ENCODE measurements at places on chromosomes 1 and 21. TPM values are rescaled to one million over a fixed set of nuclear protein-coding genes. Genes with fewer than 3 reads are reported as not detected.
A peak's percentile ranks its signal among the peaks of the same experiment; 100 is the strongest.

- no peaks in the 10 kb centered on the region for H3K27me3 ChIP-seq
- H3K36me3 ChIP-seq = peaks cover 36% of the 10 kb centered on the region
- H3K4me3 ChIP-seq = peak overlapping the region; percentile 83
- DNase-seq = no peak
- peaks cover 5% of the 10 kb centered on the region for H3K4me1 ChIP-seq
These were observed 1.3 kb downstream of the RIT1 start for GRCh38 chr1:155909894-155910293.

- no peaks in the 10 kb centered on the region for H3K36me3 ChIP-seq
- DNase-seq = no peak
- no peak overlapping the region for H3K4me3 ChIP-seq
- H3K27ac ChIP-seq = no peak overlapping the region
These were observed 147.4 kb downstream of the OLFM3 start for GRCh38 chr1:101849356-101849755.

SYTL1 gene
- 5.4 TPM for total RNA-seq

OLFML2B gene
- 4.3 TPM for total RNA-seq

DNA sequence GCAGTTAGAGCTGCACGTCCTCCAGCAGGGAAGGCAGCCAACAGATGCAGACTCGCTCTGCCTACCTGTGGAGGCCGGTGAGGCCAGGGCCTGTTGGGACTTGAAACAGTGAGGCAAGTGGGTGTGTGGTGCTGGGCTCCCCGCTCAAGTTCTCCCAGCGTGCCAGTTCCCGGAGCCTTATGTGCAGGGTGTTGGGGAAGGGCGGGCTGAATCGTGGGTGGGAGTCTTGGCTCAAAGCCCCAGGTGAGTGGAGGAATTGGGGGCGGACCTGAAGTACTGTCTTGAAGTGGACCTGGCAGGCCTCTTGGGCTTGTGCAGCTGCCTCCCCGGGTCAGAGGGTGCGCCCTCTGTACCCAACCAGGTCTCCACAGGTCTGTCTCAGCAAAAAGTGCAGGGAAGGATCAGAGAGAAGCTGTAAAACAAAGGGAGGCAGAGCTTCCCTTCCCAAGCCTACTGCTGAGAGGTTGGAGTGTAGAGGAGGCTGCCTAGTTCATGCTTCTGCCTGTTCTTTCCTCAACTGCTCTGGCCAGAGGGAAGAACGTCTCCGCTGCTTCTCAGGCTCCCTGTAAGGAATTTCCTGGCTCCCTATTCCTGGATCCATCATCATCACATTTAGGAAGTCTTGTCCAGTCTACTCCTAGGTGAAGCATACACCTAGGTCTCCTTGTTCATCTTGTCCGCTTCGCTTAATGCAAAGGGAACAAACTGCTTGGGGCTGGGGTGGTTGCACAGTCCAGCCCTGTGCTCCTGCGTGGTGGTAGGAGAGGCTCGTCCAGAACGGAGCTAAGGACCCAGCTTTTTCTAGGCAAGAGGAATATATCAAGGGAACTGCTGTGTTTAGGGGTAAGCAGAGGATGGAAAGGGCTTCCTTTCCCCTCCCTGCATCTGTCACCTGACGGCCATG lies 14.9 kb downstream of the UTP11 start:
- peaks cover 25% of the 10 kb centered on the region for H3K36me3 ChIP-seq
- H3K27ac ChIP-seq = no peak overlapping the region
- H3K4me1 ChIP-seq = peaks cover 34% of the 10 kb centered on the region
- no peaks in the 10 kb centered on the region for H3K27me3 ChIP-seq
- H3K4me3 ChIP-seq = no peak overlapping the region
- DNase-seq = no peak

DNA sequence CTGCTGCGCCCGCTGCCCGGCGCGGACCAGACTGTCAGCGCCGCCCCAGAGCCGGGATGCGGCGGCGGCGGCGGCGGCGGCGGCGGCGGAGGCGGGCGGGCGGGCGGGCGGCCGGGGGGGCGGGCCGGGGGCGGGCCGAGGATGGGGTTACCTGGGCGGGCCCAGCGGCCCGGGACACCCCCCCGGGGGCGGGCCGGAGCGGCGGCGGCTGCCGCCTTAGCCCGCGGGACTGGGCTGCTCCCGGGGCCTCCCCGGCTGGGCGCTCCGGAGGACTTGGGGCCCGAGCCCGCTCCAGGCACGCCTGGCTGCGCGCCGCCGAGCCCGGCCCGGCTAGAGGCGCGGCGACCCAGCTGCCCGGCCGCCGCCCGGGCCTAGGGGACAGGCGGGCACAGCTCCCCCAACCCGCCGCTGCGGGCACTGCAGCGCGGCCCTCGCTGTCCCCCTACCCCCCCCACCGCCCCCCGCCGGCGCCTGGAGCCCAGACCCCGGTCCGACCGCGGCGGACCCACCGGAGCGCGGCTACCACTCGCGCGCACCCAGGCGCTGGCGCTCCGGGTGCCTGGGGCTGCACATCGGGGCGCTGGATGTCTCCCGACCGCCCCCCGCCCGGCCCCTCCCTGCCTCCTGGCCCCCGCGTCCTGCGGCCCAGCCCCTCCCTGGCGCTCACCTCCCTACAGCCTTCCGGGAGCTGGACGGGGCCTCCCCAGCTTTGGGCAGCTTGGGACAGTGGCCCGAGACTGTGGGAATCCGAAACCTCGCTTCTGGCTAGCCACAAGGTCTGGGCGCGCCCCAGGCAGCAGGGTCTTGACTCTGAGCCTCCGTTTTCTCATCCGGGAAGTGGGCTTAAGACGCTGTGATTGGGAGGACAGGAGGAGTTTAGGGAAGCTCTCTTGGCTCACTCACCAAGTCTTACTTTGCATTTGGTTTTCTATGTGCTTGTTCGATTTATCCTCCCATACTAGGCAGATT lies at the start of gene WNT4:
Gene WNT4, minus strand, starts transcription at position 33 of the 969 bp plus-strand sequence. CDS start 175 bp downstream, outside the sequence.
- peaks cover 43% of the 10 kb centered on the region for H3K27me3 ChIP-seq
- peak within 1 kb of the TSS; percentile 71 for H3K4me3 ChIP-seq
- peaks cover 22% of the 10 kb centered on the region for H3K4me1 ChIP-seq
- H3K36me3 ChIP-seq = no peaks in the 10 kb centered on the region
- H3K27ac ChIP-seq = no peak within 1 kb of the TSS

DNA sequence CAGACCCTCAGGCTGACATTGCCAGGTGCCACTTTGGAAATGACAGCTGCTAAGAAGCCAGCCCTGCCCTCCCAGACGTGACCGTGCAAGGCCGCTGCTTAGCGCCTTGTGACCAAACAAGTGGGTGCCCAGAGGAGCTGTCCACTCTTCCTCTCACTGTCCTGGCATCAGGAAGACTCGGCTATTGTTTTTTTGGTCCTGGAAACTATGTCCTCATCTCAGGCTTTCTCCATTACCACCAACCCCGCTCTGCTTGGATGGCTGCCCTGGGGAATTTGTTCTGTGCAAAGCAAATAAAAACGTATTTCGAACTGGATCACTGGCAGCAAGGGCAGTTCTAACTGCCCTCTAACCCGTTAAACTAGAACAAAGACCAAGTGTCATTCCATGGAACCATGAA lies 13.7 kb upstream of the TENT5C start:
- H3K27me3 ChIP-seq = no peaks in the 10 kb centered on the region
- no peak for DNase-seq
- no peaks in the 10 kb centered on the region for H3K4me1 ChIP-seq
- H3K36me3 ChIP-seq = no peaks in the 10 kb centered on the region

DNA sequence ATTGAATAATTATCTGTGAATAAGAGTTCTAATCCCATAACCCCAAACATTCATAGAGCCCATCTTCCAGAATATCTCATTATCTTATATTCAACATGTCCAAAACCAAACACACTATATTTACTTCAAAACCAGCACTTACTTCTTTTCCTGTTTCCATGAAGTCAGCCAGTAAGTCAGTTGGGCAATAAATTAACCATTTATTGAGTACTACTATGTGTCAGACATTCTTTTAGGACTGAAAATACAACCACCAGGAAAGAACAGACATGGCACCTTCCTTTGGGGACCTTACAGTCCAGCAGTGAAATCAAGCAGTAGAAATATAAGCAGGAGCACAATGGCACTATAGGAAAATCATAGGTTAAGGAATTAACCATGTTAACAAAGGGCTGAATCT lies 8.8 kb downstream of the AK5 start:
- H3K27me3 ChIP-seq = no peaks in the 10 kb centered on the region
- no peak overlapping the region for H3K4me3 ChIP-seq
- DNase-seq = no peak
- H3K27ac ChIP-seq = no peak overlapping the region
- no peaks in the 10 kb centered on the region for H3K36me3 ChIP-seq
- no peaks in the 10 kb centered on the region for H3K4me1 ChIP-seq
